ENCODE measurements at places on chromosomes 3 and 15.

DNA sequence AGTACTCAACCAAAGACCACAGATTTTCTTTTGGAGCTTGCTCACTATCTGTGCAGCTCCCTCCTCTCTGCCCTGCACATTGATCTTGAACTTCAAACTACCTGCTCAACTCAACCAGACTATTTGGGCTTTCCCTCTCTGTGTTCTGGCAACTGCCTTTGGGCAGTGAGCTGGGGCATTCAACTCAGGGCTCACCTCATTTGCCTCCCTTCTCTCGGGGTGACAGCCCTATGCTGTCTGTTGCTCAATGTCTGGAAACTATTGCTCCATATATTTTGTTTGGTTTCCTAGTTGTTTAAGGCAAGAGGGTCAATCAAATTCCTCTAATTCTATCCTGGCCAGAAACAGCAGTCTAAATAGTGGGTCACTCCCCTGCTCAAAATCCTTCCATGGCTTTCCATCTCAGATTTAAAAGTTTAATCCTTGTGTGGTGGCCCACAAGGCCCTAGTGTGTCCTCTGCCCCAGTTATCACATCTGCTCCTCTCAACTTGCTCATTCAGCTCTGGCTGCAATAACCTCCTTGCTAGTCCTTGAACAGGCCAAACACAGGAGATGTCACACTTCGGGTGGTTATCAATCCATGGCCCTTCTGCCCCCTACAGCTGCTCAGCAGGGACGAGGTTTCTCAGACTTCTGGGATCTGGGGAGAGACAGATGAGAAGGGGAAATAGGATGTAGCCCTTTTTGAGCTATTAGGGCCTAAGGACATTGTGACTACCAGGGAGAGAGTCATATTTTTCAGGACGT is 67.8 kb downstream of the SNRK start:
- DNase-seq: no peak

GRCh38 chr15:101151288-101151687 is 100.6 kb downstream of the CHSY1 start:
- no peak for DNase-seq

GRCh38 chr15:68518046-68518445 is 60.7 kb upstream of the CORO2B start:
- DNase-seq: no peak

GRCh38 chr15:72475674-72476073 is 1.5 kb downstream of the ARIH1 start:
- DNase-seq: no peak

GRCh38 chr15:52706091-52706490 is 26.9 kb upstream of the ATOSA start:
- no peak for DNase-seq

Measured in NCI-H1930 (cell line).